ENCODE measurements at places on chromosomes 11 and 22.

DNA sequence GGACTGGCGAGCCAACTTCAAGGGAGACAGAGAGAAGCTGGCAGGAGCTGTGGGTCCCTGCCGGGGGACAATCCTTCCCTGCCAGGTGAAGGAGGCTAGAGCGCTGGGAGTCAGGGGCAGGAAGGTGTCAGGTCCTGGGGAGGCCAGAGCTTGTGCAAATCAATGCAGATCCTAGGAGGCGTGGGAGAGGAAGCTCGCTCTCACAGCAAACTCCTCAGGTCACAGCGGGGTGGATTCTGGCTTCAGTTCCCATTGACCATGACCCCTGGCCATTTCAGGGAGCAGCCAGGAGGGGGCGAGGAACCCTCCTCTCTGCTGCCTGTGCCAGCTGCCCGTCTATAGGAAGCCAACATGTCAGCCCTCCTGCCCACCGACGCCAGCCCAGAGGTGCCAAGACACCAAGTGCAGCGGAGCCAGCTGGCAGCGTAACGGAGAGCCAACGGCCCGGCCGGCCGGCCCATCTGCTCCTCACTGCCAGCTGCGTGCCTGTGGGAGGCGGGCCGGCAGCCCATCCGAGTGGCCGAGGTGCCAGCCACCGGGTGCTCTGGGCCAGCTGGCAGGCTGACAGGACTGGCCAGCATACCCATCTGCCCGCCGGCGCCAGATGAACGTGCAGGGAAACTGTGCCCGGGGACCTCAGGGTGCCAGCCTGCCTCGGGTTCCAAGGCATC lies 374.8 kb downstream of the MIAT start:
- DNase-seq = no peak

GRCh38 chr11:94786264-94787126 lies 18.3 kb downstream of the AMOTL1 start:
- peak; percentile 24 for DNase-seq

- no peak for DNase-seq
Observed at GRCh38 chr11:9285850-9286587, 20.9 kb upstream of the DENND5A start.

- DNase-seq = no peak
Observed at GRCh38 chr22:38468443-38469305, 778 bp downstream of the KDELR3 start.

- DNase-seq = peak; percentile 28
Observed at GRCh38 chr11:68632802-68633201, 51.5 kb upstream of the GAL start.

- DNase-seq = no peak
Observed at GRCh38 chr22:49016909-49017481, 810.7 kb downstream of the BRD1 start.

- no peak for DNase-seq
Observed at GRCh38 chr22:25823276-25823675, 81.3 kb downstream of the MYO18B start.

- DNase-seq = no peak
Observed at GRCh38 chr11:47264119-47264518, 5.8 kb upstream of the MADD start.

- no peak for DNase-seq
Observed at GRCh38 chr22:33014621-33015020, 43.6 kb downstream of the SYN3 start.

- DNase-seq = no peak
Observed at GRCh38 chr11:23359297-23359696, 499.0 kb upstream of the CCDC179 start.

GRCh38 chr11:63282579-63282978 lies 39.2 kb upstream of the SLC22A25 start:
- no peak for DNase-seq

- DNase-seq = no peak
Observed at GRCh38 chr11:102436561-102436960, 16.0 kb downstream of the TMEM123 start.

GRCh38 chr11:134024420-134025081 lies 44.3 kb upstream of the JAM3 start:
- DNase-seq = no peak

- no peak for DNase-seq
Observed at GRCh38 chr11:113677685-113678084, 28.4 kb downstream of the TMPRSS5 start.

GRCh38 chr11:83285151-83285770 lies 906 bp downstream of the CCDC90B start:
- DNase-seq = no peak

DNA sequence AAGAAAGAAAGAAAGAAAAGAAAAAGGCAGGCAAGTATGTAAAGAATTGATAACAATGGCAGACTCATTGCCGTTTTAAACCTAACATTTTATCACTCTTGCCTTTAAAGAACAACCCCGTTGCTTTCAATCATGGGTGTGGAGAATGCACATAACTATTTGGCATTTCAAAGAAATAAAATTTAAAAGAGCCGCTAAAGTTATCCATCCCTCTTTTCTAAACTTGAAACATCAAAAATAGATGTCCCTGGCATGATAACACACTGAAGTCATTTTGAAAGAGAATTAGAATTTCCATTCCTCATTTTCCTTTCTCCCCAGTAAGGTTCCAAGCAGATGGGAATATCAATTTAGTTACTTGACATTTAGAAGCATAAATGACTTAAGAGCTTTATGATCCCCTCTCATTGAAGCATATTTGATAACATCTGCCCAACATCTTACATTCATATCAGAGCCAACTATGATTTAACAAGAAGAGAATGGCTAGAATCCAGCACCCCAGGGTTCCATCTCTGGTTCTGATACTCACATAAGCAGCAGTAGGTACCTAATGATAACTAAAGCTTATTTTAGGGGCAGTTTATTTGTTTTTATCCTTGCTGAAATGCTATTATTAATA lies 529.6 kb upstream of the LRRC4C start:
- no peak for DNase-seq

DNA sequence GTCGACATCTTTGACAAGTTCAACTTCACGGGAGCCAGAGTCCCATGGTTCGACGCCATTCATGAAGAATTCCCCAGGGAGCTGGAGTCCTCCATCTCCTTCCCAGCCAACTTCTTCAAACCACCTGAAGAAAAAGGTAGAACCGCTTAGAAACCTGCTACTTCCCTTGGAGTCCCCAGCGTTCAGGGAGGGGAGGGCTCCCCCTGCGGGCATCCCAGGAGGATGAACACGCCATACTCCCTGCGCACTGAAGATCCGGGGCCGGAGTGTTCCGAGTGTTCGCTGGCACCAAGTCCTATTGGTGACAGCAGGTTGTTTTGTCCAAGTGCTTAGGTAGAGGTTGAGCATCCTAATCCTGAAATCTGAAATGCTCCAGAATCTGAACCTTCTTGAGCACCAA lies 51.7 kb upstream of the PRODH start:
- no peak for DNase-seq

DNA sequence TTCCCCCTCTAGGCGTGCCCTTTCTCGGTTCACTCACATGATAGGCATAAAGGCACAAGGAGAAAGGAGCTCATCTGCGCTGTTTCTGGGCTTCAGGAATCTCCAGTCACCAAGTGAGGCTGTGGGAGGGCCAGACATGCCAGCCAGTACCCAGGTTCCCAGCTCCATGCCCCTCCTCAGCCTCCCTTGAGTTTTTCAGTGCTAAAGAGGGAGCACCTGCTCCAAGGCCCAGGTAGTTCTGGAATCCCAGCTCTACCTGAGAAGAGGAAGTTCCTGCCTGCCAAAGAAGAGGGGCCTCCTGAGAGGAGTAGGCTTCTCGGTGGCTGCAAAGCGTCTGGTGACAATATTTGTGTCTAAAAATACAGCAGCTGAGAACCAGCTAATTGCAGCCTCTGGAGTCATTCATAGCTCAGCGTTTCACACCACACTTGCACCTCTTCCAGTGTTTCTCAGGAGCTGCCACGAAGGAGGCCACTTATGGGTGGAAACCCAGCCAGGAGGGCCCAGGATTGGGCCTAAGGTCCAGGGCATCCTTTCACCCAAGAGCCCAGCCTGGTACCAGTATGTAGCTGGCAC lies 197.4 kb downstream of the TRIM29 start:
- DNase-seq = no peak

DNA sequence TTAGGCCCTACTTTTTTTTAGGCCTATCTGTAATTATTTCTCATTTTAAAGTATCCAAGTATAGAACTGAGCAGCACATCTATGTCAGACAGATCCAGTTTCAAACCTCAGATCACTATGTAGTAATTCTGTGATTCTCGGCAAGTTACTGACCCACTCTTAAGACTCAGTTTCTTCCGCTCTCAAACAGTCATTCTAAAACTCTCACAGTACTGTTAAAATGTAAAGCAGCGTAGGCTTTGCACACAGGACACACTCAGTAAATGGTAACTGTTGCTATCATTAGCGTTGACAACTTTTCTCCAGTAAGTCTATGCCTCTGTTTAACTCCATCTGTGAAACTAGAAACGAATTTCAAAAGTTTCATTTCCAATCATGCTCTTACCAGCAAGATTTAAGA lies 277.1 kb downstream of the TTC28 start:
- DNase-seq = no peak

All from CD4-positive, alpha-beta T cell treated with Interleukin-4 for 4 hours (primary cell).